ENCODE measurements at places on chromosomes 1 and 21. TPM values are rescaled to one million over a fixed set of nuclear protein-coding genes. Genes with fewer than 3 reads are reported as not detected.

NGF gene
- 4.9 TPM for total RNA-seq

CFHR2 gene
- not detected for total RNA-seq

TNFRSF18 gene
- total RNA-seq = not detected

OR2L8 gene
- total RNA-seq = not detected

GRCh38 chr1:110596312-110596711 lies 9.8 kb downstream of the KCNA2 start:
- no peak for DNase-seq

DNA sequence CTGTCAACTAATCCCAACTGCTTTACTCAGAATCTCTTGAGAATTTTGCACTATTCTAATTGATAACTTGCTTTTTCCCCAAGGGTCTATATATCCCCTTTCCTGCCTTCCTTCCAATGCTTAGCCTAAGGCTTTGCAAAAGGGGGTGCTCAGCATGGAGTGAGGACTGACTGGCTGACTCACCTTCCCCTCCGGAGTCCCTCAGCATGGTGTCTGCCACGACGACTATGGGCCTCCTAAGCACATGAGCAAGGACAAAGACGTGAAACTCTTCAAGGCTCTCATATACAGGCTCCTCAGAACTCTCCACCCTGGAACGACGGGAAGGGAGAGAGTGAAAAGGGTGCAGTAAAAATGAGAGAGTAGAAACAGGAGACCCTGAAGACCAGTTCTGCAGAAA lies 13.2 kb upstream of the MTMR11 start:
- DNase-seq = no peak

DNA sequence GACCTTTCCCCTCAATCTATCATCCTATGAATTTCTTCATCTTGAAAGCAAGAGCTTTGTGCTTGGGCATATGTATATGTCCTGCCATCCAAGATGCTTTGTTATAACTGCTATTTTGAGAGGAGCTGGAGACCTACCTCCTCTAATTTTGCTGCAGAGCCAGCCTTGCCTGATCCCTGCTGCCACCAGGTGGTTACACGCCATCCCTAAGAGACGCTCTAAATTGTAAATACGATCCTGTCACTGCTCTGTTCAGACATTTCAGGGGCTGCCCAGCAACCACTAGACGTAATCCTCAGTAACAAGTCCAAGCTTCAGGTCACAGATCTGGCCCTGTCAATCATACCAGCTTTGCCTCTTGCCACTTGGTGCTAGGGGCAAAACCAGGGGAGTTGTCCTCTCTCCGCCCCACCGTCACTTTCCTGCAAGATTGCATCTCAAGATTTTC lies 32.9 kb downstream of the GPA33 start:
- no peak for DNase-seq

DNA sequence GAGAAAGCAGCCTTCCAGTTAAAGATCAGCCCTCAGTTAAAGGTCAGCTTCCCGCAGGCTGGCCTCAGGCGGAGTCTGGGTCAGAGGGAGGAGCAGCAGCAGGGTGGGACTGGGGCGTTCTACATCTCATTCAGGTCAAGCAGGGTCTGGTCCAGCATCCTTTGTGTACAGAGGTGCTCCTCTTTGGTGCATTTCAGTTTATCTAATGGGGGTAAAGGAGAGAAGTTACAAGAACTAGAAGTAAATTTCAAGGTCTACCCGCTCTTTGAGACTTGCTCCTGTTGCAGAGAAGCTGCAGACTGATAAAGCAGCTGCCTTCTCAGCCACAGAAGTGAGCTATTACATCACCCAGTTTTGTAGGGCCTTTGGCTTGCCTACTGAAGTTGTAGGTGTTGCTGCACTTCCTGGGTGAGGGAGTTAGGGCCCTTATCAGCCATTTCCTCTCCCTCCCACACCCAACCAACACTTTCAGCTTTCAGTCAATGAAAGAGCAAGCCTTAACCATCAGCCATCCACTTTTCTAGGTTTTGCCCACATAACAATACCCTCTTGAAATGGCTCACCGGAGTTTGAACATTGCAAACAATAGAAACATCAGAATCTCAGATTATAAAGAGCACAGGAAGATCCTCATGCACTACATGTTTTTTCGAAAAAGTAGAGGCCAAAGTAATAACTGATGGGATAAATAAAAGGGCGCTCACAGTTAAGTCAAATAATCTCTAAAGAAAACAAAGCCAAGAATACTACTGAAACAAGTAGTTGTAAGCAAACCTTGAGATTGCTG lies 2.8 kb upstream of the NUP210L start:
- DNase-seq = no peak

GRCh38 chr1:57142999-57143398 lies 177.2 kb upstream of the C8B start:
- no peak for DNase-seq

DNA sequence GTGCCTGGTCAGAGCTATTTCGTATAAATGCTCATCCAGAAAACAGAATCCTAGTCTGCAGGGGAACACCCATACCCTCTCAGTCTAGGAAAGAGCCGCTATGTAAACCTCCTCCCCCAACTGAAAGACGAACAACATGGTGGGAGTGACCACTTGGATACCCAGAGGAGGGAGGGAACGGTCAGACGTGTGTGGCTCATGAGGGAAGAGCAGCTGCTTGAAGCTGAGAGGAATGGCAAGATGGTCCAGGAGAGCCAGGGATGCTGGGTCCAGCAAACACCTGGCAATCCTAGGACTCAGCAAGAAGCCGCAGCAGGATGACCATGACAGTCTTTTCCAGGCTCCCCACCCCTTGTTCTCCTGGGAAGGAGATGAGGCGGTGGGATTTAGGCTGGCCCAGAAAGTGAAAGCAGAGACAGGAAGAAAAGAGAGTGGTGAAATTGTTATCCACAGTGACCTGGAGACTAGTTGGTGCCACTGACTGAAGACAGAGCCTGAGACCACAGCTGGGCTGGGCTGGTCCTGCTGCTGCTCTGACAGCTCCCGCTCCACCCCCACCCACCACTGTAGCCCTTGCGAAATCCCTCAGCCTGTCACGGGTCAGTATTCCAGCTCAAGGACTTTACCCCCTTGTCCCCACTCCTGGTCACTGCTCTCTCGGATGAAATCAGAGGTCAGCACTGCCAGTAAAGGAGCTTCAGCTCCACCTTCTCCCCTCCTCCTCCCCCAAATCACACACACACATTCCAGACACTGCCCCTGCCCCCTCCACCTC lies 3.6 kb downstream of the CERS2 start:
- DNase-seq = peak; percentile 91
